Tibial artery (tissue), 4 donors: ENCODE measurements at places on chromosomes 12 and 14.

GRCh38 chr12:92860521-92860920, 68.6 kb downstream of the EEA1 start:
- DNase-seq, result no peak

DNA sequence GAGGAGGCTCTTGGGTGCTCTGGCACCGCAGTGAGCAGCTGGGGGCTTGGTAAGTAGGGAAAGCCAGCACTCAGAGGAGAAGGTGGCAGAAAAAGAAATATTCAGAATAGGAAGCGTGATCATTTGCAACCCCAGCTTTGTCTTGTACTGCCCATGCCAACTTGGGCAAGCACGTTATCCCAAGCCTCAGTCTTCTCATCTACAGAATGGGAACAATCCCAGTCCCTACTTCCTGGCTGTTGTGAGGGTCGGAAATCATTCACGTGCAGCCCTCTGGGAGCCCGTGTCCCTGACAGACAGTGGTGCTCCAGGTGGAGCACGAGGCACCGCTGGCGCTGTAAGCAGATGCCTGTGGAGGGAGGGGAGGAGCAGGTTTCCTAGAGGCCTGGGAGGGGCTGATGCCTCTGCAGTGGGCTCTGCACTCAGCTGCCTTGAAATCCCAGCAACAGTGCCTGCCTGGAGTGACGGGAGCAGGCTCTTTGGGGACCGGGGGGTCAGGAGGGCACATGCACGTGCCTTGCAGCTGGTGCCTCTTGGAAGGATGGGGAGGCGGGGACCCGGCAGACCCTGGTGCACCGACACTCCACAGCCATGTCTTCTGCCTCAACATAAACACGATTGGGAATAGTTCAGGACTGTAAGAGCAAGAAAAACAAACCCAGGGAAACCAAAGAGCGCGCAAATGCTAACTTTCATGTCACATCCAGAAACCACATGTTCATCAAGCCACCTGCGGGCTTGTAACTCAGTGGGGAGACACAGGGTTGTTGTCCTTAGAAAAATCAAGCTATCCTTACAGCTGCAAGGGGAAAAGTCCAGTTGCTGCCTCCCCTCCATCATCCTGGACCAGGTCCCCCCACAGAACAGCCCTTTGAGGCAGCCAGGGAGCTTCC, 86.5 kb upstream of the DIO3 start:
- DNase-seq, result peak; percentile 54

GRCh38 chr12:57031138-57031725, 14.9 kb upstream of the TAC3 start:
- DNase-seq, result no peak

DNA sequence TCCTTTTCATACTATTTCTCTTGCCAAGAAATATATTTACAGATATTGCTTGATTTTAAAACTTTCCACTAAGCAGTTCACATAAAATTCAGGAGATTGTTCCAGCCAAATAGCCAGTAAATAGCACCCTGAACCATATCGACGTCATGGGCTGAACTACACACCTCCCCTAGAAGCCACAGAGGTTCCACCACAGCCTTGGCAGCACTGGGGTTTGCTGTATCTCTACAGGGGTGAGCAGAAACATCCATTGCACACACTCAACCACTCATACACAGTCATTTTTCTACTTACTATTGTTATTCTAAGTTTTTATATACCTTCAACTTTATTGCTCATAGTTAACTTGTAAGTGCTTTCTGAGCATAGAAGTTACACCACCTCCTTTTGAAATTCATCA, 8.1 kb upstream of the EIF2S3B start:
- DNase-seq, result no peak

DNA sequence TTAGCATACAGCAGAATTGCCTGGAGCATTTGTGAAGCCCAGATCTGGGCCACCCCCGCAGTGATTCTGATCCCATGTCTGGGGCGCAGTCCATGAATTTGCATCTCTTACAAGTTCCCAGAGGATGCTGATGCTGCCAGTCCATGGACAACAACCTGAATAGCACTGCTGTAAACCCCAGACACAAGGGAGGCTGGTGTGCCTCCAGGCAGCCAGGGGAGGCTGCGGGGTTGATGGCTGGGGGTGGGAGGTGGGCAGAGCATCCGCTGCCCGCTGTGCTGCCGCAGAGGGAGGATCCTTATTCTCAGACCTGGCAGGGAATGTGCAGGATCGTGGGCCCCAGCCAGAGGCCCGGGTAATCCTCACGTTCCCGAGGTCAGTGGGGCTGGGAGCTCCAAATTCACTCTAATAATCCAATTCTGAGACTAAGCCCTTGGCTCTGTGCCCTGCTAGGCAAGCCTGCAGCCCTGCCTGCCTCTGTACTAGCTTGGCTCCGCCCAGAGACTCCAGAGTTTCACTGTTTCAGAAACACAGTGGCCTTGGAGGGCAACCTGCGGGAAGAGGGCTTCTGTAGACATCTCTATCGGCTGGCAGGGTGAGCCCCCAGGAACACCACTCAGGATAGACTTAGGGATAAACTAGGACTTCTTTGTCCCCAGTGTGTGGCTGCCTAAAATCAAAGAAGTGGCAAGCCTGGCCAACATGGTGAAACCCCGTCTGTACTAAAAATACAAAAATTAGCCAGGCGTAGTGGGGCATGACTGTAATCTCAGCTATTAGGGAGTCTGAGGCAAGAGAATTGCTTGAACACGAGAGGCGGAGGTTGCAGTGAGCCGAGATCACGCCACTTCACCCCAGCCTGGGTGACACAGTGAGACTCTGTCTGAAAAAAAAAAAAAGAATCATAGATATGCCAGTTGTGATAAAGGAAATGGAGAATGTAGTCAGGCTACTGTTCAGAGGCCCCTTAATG, 17.8 kb upstream of the MLEC start:
- peak; percentile 32 for DNase-seq

- peak; percentile 21 for DNase-seq
These were observed at the start of gene TRHDE for GRCh38 chr12:72272091-72272661. Gene TRHDE (plus strand): TSS chr12:72272370. CDS start chr12:72272644, 274 bp downstream.

DNA sequence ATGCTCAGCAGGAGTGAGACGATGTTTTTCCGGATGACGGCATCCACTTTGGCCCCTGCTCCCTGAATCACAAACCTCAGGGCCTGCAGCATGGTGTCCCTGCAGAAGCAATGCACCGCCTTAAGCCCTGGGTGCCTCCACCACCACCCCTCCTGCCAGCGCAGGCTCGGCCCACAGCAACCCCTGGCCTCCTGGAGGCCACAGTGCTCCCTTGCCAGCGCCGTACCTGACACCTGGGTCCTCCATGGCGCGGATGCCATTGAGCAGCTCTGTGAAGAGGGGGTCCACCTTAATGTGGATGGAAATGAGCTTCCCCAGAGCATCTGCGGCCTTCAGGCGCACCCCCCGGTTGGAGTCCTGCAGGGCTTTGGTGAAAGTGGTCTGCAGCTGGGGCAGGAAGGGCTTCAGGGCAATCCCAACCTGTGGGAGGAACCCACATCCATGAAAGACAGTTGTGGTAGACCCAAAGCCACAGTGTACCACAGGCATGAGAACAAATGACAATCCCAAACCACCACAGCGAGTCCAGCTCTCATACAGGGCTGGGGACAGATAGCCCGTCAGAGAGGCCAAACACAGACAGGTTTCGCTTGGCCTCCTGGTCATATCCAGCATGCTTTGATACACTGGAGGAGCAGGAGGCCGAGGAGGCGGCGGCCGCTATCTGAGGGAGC, 17.9 kb upstream of the RAB35 start:
- no peak for DNase-seq

DNA sequence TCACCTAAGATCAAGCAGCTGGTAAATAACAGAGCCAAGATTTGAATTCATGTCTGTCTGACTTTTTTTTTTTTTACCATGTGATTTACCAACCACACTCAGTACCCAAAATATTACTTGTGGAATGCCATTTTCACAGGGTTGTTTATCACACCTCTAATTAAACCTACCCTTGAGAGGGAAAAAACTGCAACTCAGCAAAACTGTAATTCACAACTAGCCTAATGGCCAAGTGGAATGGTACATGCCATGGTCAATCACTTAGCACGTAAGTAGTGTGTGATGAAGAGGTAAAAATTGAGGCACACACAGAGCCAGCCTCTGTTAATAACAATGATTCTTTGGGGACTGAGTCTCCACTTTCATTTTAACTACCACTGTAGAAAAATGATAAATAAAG, 412.9 kb upstream of the GARIN6 start:
- DNase-seq, result no peak

- DNase-seq, result no peak
These were observed 76.3 kb upstream of the FUT8 start for GRCh38 chr14:65336191-65336591.

GRCh38 chr12:58529114-58529665, 391.1 kb downstream of the LRIG3 start:
- DNase-seq, result no peak

- no peak for DNase-seq
These were observed 14.7 kb downstream of the SLC4A8 start for GRCh38 chr12:51439330-51439729.

GRCh38 chr12:27012982-27013255, 1.3 kb downstream of the TM7SF3 start:
- DNase-seq, result no peak

GRCh38 chr12:87995581-87996178, 33.5 kb downstream of the C12orf50 start:
- DNase-seq, result peak; percentile 50

GRCh38 chr12:98578392-98578791, 15.1 kb upstream of the SLC25A3 start:
- DNase-seq, result no peak

- DNase-seq, result no peak
These were observed 68.8 kb upstream of the MDGA2 start for GRCh38 chr14:47744155-47744554.

DNA sequence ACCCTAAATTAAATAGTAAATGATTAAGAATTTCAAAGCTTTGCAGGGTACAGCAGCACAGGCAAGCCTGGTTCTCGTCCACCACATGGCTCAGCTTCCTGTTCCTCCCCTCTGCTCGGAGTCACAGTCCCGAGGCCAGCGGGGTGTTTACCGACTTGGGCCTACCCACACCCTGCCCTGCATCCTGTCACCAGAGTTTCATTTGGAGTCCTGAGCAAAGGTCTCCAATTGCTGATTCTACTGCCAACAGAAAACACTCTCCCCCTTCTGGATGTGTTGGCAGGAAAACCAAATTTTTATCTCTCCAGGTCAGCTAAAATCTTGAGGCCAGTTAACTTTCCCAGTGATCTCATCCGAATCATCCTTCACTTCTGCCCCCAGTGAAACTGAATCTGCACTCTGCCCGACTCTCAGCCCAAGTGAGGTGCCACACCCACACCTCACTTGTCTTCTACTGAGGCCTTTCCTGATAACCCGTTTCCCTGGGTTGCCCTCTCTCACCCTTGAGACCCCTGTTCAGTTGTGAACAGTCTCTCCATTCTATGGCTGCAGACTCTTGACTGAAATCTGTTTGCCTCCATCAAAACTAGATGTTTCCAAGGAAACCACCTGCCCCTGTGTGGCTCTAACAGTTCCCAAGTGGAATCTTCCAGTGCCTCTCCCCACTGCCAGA, 71.2 kb downstream of the VCPKMT start:
- DNase-seq, result peak; percentile 90

GRCh38 chr14:20998139-20998538, 954 bp upstream of the SLC39A2 start:
- DNase-seq, result no peak

- no peak for DNase-seq
These were observed 100.0 kb downstream of the ARF6 start for GRCh38 chr14:49992901-49993339.

DNA sequence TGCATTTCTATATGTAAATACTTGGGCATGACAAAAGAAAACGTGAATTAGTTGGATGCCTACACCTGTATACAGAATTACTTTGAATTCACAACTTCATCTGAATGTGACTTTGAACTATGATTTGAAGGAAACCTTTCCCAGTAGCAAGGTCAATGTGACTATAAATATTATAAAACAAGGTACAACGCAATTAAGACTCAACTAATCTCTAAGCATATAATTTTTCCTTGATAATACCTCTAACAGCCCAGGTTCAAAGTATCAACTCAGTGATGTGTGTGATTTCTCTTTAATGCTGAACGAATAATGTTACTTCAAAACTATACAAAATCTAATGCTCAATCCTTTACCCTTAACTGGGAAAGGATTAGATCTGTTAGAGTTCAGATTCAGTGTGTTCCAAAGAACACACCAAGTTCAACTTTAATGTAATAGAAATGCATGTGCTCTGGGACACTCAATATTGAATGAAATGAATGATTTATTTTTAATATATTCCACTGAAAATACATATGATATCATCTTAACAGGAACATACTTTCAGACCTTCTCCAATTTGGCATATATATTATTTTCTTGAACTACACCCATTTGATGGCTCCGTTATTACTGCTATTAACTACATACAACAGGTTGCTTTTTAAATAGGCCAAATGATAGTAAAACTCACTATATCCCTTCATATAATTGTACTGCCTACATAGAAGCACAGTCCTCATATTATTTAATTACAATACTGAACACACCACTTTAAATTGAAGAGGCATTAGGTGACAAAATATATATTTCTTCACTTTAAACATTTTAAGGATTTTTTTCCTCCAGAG, 40.1 kb upstream of the MTERF2 start:
- no peak for DNase-seq
